ENCODE measurements at places on chromosomes 12 and 14. TPM values are rescaled to one million over a fixed set of nuclear protein-coding genes. Genes with fewer than 3 reads are reported as not detected.

DNA sequence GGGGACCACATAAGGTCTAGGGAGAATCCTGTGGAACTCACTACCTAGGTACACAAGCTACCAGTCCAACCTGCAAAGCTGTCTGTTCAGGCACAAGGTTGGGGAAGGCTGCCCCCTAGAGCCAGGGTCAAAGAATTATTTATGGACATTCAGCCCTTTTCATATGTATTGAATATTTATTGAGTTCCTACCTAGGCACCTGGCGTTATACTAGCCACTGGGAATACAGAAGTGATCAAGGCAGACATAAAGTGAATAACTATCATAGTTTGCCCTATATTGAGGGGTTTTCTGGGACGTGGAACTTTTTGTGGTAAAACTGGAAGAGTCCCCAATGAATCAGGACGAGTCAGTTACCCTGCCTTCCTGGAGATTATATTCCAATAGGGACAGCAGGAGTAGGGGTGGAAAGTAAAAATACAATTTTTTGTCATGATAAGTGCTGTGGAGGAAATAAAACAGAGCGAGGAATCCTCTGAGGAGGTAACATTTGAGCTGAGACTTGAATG, 5.8 kb upstream of the SLC48A1 start:
- H3K27me3 ChIP-seq: peaks cover 7% of the 10 kb centered on the region
- peaks cover 28% of the 10 kb centered on the region for H3K4me1 ChIP-seq
- DNase-seq: peak; percentile 85
- no peak overlapping the region for H3K4me3 ChIP-seq

DNA sequence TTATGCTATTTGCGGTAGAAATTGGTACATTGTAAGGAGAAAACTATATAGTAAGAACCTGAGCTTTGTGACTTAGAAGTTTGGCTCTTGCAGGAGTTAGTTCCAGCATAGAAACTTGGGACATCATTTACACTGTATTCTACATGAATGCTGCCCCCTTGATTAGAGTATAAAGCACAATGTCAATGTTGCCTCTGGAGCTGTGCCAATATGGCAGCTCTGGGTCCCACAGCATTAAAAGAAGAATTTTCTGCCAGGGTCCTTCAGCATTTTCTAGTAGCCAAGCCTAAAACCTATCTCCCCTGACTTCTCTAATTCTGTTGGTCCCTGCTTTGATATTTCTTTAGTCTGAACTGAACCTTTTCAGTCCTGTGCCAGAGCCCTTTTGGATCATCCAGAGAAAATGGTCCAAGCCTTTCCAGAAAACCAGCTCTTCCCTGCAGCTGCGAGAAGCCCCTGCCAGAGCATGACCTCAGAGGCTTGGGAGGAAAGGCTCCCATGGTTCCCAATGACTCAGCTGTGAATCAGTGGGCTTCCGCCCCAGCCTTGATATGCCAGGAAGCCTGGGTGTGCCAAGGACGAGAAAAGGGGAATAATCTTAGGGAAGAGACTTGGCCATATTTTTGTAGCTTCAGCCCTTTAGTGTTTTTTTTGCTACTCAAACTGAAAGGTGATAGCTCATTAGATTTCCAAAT, 43.2 kb downstream of the PLEKHG7 start:
- no peak overlapping the region for H3K27ac ChIP-seq
- no peak for DNase-seq
- no peak overlapping the region for H3K4me3 ChIP-seq
- peaks cover 5% of the 10 kb centered on the region for H3K27me3 ChIP-seq

LIN7A gene
- total RNA-seq: not detected

DNA sequence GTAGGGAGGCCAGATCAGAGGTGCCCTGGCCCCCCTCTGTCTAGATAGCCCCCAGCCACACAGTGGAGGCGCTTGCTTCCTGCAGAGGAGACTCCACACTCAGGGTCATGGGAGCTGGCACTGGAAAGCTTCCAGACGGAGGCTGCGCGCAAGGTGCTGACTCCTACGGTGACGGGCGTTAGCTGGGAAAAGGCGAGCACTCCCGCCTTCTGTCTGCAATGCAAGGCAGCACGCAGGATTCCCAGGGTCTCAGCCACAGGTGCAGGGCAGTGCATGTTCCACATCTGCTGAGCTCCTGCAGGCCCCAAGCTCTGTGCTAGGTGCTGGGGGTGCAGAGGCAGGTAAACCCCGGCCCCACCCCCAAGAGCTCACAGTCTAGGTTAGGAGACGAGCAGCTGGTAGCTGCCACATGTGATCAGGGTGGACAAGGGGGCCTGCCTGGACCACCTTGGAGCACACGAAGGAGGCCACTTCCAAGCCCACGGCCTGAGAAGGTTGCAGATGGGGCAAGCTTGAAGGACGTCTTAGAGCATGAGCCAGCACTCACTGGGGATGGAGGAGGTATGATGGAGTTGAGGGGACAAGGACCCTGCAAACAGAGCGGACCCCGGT, 310.9 kb upstream of the DIO3 start:
- DNase-seq: no peak
- peaks cover 15% of the 10 kb centered on the region for H3K4me1 ChIP-seq
- no peaks in the 10 kb centered on the region for H3K36me3 ChIP-seq
- H3K27ac ChIP-seq: no peak overlapping the region
- H3K4me3 ChIP-seq: no peak overlapping the region

GRCh38 chr12:98743362-98743953, 98.4 kb downstream of the APAF1 start:
- peaks cover 27% of the 10 kb centered on the region for H3K27me3 ChIP-seq
- no peak overlapping the region for H3K27ac ChIP-seq
- H3K4me1 ChIP-seq: peaks cover 12% of the 10 kb centered on the region
- no peaks in the 10 kb centered on the region for H3K36me3 ChIP-seq

PMEL gene
- total RNA-seq: 0.10 TPM

DNA sequence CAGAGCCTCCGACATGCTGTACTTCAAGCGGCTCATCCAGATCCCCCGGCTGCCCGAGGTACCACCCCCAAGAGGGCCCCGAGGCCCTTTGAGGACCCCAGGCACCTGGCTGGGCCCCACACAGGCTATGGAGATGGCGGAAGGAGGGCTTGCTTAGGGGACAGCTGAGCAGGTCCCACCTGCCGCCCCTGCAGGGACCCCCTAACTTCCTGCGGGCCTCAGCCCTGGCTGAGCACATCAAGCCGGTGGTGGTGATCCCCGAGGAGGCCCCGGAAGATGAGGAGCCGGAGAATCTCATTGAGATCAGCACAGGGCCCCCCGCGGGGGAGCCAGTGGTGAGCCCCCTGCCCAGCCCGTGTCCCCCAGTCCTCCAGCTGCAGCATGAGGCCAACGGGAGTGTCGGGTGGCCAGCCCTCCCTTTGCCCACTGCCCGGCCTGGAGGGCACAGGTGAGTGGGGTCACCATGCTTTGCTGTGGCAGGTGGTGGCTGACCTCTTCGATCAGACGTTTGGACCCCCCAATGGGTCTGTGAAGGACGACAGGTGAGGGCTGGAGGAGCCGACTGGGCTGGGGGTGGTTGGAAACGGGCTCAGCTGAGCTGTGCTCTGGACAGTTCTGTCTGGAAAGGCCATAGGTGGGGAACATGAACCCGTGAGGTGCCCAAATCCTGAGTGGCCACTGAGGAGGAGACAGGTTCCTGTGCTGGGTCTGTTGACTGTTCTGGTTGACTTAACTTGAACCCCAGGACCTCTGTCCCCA, 20.0 kb downstream of the HIP1R start:
- H3K4me3 ChIP-seq: no peak overlapping the region
- H3K27ac ChIP-seq: no peak overlapping the region
- H3K27me3 ChIP-seq: no peaks in the 10 kb centered on the region
- DNase-seq: no peak
- no peaks in the 10 kb centered on the region for H3K36me3 ChIP-seq

GRCh38 chr14:73058922-73059673, 764 bp downstream of the RBM25 start:
- peaks cover 45% of the 10 kb centered on the region for H3K4me1 ChIP-seq
- H3K27me3 ChIP-seq: peaks cover 3% of the 10 kb centered on the region
- no peak overlapping the region for H3K27ac ChIP-seq
- DNase-seq: no peak

DNA sequence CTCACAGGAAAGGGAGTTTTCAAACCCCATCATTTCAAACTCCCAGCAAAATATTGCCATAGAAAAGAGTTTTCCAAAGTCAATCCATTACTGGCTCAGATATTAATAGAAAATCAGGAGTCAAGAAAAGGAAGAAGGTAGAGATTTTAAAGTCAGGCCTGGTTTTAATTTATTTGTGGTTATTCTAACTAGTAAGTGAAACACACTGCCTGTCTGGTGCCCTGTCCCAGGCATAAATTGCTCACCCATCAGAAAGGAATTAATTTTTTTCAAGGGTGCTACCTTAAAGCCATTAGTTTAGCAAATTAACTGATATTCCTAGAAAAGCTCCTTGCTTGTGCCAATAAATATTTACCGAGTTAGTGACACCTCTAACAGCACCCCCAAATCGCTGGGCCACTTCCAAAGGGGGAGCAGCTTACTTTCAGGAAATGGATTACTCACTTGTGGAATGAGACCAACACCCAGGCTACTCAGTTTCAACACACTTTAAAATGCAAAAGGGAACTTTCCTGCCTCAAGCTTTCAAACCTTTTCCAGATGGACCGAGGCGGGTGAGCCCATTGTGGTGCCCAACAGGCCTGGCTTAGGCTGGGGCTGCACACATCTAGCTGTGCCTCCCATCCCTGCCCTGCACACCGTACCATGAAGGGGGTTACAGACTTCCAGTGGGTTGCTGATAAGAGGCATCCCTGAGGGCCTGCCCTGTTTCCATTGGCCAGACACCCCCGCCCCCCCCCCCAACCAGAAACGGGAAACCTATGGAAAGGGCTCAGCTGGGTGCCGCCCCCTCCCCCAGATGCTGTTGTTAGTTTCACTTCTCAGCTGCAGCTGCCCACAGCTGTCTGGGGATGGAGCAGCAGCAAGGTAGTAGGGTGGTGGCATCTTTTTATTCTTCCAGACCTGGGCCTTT, 117.2 kb downstream of the SAMD4A start:
- peaks cover 3% of the 10 kb centered on the region for H3K36me3 ChIP-seq
- peaks cover 64% of the 10 kb centered on the region for H3K27me3 ChIP-seq
- H3K4me3 ChIP-seq: no peak overlapping the region
- no peak overlapping the region for H3K27ac ChIP-seq
- H3K4me1 ChIP-seq: peaks cover 24% of the 10 kb centered on the region

TAC3 gene
- total RNA-seq: not detected

TESPA1 gene
- 84.6 TPM for total RNA-seq

GSC gene
- total RNA-seq: not detected

GRCh38 chr14:23047034-23047634, 5.1 kb downstream of the PSMB11 start:
- H3K4me1 ChIP-seq: no peaks in the 10 kb centered on the region
- no peaks in the 10 kb centered on the region for H3K27me3 ChIP-seq
- no peak for DNase-seq
- no peak overlapping the region for H3K27ac ChIP-seq
- H3K4me3 ChIP-seq: no peak overlapping the region

GRCh38 chr14:65991104-65991503, 495.1 kb upstream of the CCDC196 start:
- no peak overlapping the region for H3K4me3 ChIP-seq
- peaks cover 7% of the 10 kb centered on the region for H3K27me3 ChIP-seq
- DNase-seq: no peak
- no peaks in the 10 kb centered on the region for H3K36me3 ChIP-seq

RFLNA gene
- not detected for total RNA-seq

GRCh38 chr12:85527192-85527591, 247.2 kb downstream of the ALX1 start:
- H3K36me3 ChIP-seq: no peaks in the 10 kb centered on the region
- H3K27ac ChIP-seq: no peak overlapping the region
- H3K27me3 ChIP-seq: no peaks in the 10 kb centered on the region
- DNase-seq: no peak
- H3K4me3 ChIP-seq: no peak overlapping the region
- H3K4me1 ChIP-seq: peaks cover 9% of the 10 kb centered on the region

DNA sequence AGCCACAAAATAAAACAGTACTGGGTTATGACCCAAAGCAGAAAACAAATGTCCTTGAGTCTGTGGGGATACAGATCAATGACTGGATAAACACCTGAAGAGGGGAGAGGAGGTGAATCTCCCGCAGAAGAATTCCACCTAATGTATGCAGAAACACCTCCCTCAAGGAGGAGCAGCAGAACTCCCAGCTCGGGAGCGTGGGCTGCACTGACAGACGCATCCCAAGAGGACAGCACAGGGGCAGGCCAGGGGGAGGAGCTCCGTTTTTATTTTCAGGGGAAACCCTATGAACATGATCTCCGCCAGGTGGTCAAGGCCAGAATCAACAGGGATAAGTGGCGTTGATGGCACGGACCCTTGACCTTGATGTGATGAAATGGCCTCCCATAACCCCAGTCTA, 41.8 kb upstream of the PPP2R5C start:
- H3K36me3 ChIP-seq: no peaks in the 10 kb centered on the region
- H3K4me1 ChIP-seq: peaks cover 38% of the 10 kb centered on the region
- H3K4me3 ChIP-seq: no peak overlapping the region

DNA sequence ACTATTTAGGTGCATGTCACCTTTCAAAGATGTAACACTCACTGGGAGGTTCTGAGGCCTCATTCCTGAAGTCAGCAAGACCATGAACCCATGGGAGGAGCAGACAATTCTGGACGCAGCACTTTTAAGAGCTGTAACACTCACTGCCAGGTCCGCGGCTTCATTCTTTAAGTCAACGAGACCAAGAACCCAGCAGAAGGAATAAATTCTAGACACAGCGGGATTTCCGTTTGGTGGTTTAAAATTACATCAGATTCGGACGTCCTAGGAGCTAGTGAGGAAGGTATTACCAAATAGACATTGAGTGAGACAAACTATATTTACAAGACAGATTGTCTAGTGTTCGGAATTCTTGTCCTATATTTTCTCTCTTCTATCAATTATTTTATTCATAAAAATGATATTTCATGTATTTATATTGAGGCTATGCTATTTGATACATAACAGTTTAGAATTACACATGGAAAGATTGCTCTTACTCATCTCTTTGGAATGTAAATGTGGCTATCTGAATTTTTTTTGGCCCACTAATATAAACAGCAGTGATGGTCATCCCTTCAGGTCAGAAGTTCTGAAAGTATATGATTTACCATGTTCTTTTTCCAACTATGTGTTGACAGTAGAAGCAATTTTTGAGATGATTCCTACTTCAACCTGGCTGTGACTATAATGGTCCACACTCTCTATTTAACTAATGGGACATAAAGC, 1973.0 kb upstream of the FLRT2 start:
- H3K27ac ChIP-seq: no peak overlapping the region
- no peak for DNase-seq
- H3K4me1 ChIP-seq: no peaks in the 10 kb centered on the region
- no peaks in the 10 kb centered on the region for H3K27me3 ChIP-seq
- no peaks in the 10 kb centered on the region for H3K36me3 ChIP-seq
- no peak overlapping the region for H3K4me3 ChIP-seq

CPNE8 gene
- 1.3 TPM for total RNA-seq

MYH6 gene
- total RNA-seq: not detected

ACOT2 gene
- 10.9 TPM for total RNA-seq

DNA sequence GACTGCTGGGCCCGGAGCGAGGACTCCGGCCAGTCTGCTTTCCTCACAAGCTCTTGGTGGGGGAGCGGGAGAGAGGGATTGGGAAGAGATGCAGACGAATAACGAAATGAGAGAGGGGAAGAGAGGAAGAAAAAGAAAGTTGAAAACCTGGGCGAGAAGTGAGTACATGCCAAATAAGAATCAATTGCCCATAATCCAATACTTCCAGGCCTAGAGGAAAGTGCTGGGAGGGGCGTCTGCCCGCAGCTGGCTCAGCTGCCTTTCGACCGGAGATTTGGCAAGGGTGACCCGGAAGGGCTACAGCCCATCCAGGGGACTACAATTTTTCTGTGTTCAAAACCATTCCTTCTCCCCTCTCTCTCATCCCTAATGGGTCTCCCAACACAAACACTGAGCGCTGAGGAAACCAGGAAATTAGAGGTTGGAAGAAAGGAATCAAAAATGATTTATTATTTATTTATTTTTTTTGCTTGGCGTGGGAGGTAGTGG, 4.9 kb downstream of the NKX2-1 start:
- peaks cover 2% of the 10 kb centered on the region for H3K36me3 ChIP-seq
- no peak overlapping the region for H3K4me3 ChIP-seq
- peaks cover 69% of the 10 kb centered on the region for H3K27me3 ChIP-seq
- H3K27ac ChIP-seq: no peak overlapping the region
- H3K4me1 ChIP-seq: peaks cover 6% of the 10 kb centered on the region

Data from activated CD8-positive, alpha-beta T cell treated with anti-CD3 and anti-CD28 coated beads, Interleukin-2, amount 10 ng/mL, durations not matched to agents 7 days and 5 days (primary cell).